ENCODE measurements at places on chromosomes 12 and 14. TPM values are rescaled to one million over a fixed set of nuclear protein-coding genes. Genes with fewer than 3 reads are reported as not detected.

DNA sequence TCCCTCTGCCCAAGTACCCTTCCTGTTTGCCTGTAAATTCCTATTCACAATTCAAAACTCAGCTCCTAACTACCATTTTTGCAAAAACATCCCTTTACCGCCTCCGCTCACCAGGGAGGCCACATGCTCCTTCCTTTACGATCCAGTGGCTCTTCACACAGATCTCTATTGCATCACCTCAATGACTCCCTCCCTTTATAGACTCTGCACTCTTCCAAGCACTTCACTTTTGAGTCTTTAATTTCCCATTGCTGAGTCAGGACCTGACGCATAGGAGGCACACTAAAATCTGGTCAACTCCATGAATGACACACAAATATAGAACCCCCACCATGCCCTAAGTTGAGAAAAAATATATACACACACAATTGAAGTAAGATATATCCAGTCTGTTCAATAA lies 45.9 kb downstream of the PPP1R13B start:
- no peak overlapping the region for H3K27ac ChIP-seq
- H3K4me3 ChIP-seq, result no peak overlapping the region
- DNase-seq, result no peak

The ZBTB42 gene
- 5.8 TPM for total RNA-seq

DNA sequence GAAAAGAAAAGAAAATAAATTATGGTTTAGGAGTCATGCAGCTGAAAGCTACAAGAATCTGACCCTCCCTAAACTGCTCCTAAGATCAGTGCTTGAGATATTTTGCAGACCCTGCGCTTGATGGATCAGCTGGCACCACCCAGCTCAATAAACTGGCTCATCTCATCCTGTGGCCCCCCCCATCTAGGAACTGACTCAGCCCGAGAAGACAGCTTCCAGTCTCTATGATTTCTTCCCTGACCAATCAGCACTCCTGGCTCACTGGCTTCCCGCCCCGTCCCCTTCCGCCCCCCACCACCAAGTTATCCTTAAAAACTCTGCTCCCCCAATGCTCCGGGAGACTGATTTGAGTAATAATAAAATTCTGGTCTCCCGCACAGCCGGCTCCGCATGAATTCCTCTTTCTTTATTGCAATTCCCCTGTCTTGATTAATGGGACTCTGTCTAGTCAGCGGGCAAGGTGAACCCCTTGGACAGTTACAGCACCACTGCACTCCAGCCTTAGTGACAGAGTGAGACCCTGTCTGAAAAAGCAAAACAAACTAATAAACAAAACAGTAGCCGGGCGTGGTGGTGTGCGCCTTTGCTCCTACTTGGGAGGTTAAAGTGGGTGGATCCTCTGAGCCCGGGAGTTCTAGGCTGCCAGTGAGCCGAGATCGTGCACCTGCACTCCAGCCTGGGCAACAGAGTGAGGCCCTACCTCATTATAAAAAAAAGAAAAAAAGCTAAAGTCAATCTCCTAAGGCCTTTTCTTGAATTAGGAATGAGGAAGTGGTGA lies 24.5 kb upstream of the SPTLC2 start:
- no peak overlapping the region for H3K27ac ChIP-seq
- no peaks in the 10 kb centered on the region for H3K36me3 ChIP-seq
- H3K27me3 ChIP-seq, result no peaks in the 10 kb centered on the region
- H3K4me3 ChIP-seq, result no peak overlapping the region
- DNase-seq, result no peak

- H3K27me3 ChIP-seq, result no peaks in the 10 kb centered on the region
- peaks cover 3% of the 10 kb centered on the region for H3K36me3 ChIP-seq
- DNase-seq, result no peak
- no peak overlapping the region for H3K4me3 ChIP-seq
Measured at GRCh38 chr12:98635657-98636323, 8.8 kb downstream of the IKBIP start.

The ARHGEF40 gene
- total RNA-seq, result 96.2 TPM

GRCh38 chr14:77032844-77033621 lies 4.5 kb upstream of the IRF2BPL start:
- no peaks in the 10 kb centered on the region for H3K27me3 ChIP-seq
- peak overlapping the region; percentile 98 for H3K27ac ChIP-seq
- peak overlapping the region; percentile 71 for H3K4me3 ChIP-seq
- peak; percentile 70 for DNase-seq
- H3K4me1 ChIP-seq, result peaks cover 86% of the 10 kb centered on the region

DNA sequence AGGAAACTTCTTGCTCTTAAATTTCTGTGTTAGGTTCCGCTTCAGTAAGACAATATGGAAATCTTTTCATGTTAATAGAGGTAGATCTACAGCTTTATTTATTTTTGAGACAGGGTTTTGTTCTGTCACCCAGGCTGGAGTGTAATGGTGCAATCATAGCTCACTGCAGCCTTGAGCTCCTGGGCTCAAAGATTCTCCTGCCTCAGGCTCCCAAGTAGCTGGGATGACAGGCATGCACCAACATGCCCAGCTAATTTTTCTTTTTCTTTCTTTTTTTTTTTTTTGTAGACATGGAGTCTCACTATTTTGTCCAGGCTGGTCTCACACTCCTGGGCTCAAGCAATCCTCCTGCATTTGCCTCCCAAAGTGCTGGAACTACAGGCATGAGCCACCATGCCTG lies 70.1 kb downstream of the DAO start:
- H3K4me1 ChIP-seq, result no peaks in the 10 kb centered on the region
- peaks cover 5% of the 10 kb centered on the region for H3K27me3 ChIP-seq
- H3K4me3 ChIP-seq, result no peak overlapping the region
- H3K27ac ChIP-seq, result no peak overlapping the region

- H3K4me1 ChIP-seq, result no peaks in the 10 kb centered on the region
- no peaks in the 10 kb centered on the region for H3K36me3 ChIP-seq
- H3K27me3 ChIP-seq, result peaks cover 5% of the 10 kb centered on the region
- no peak overlapping the region for H3K27ac ChIP-seq
- no peak overlapping the region for H3K4me3 ChIP-seq
- no peak for DNase-seq
Measured at GRCh38 chr12:87025976-87026375, 769.8 kb upstream of the MGAT4C start.

- H3K27ac ChIP-seq, result no peak overlapping the region
- H3K36me3 ChIP-seq, result peaks cover 33% of the 10 kb centered on the region
- DNase-seq, result no peak
- no peaks in the 10 kb centered on the region for H3K4me1 ChIP-seq
- no peaks in the 10 kb centered on the region for H3K27me3 ChIP-seq
Measured at GRCh38 chr12:7101694-7102131, 7.3 kb downstream of the C1RL start.

DNA sequence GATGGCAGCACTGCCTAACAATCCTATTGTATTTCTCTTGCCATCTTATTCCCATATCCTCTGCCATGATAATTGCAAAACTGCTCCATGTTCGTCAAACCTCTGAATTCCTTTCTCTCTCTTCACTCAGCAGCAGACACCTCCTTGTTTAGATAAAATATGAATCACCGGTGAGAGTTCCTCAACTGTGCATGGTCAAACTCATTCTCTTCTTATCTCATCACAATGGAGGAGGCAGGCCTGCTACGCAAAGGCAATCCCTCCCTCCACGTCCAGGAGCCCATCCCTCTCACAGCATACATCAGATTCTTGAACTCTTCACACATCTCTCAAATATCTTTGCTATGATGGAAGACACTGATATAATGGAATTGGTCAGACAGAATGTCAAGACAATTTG lies 90.1 kb upstream of the DAAM1 start:
- H3K36me3 ChIP-seq, result no peaks in the 10 kb centered on the region
- H3K27me3 ChIP-seq, result no peaks in the 10 kb centered on the region
- H3K4me3 ChIP-seq, result no peak overlapping the region
- no peak for DNase-seq

The GSC gene
- 4.4 TPM for total RNA-seq

The ZDHHC22 gene
- not detected for total RNA-seq

DNA sequence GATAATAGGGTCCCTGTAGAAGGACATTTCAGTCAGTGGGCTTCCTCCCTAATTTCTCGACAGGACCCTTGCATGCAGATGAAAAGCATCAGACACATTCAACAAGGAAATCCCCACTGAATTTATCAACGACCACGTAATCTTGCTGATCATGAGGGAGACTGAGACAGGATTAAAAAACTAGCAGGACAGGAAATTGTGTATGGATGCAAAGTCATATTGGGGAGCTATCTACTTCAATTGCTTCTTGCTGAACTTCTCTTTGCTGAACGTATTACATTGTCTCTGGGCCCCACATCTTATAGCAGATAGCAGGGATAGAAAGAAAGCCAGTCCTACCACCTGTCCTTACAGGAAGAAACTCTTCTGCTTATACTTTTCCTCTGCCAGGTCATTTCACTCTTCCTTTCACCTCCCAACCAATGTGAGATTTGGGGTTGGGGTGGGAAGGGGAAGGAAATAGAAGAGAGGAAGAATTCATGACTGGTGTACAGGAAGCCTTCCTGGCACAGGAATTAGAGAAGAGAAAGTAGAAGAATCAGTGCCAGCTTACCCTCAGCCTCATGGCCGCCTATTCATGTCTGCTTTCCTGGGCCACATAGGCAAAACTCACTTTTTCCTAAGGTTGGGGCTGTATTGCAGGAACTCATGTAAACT lies 333.3 kb downstream of the ZFP36L1 start:
- peaks cover 14% of the 10 kb centered on the region for H3K36me3 ChIP-seq
- no peak overlapping the region for H3K4me3 ChIP-seq
- H3K4me1 ChIP-seq, result peaks cover 26% of the 10 kb centered on the region
- H3K27me3 ChIP-seq, result no peaks in the 10 kb centered on the region
- peak overlapping the region; percentile 92 for H3K27ac ChIP-seq

- H3K4me1 ChIP-seq, result peaks cover 1% of the 10 kb centered on the region
- H3K27ac ChIP-seq, result no peak overlapping the region
- DNase-seq, result no peak
- no peak overlapping the region for H3K4me3 ChIP-seq
- H3K27me3 ChIP-seq, result no peaks in the 10 kb centered on the region
- H3K36me3 ChIP-seq, result no peaks in the 10 kb centered on the region
Measured at GRCh38 chr12:93943780-93944179, 204.6 kb upstream of the PLXNC1 start.

The CLEC14A gene
- not detected for total RNA-seq

DNA sequence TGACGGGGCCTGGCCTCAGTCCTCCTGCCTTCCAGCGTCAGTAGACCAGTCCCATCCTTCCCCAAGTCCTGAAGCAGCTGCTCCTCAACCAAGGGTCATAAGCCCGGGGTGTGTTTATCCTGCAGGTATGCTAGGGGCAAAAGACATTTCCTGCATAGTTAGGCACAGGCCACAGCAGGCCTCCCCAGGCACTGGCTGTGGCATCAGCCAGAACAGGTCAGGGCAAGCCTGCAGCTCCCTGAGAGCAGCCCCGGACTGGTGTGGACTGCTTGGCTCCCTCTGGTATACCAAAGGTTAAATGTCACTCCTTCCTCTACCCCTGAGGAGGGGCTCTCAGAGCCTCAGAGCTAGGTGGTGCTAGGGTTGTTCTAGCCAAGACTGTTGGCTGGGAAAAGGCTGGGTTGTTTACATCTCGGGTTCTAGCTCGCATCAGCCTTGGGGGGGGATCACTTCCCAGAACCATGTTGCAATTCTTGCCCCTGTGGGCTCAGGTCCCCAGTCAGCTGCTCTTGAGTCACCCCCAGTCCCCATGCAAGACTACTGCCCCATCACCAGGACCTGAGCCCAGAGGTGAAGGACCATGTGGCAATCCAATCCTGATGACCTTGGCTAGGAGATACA lies 2.9 kb downstream of the MMP14 start:
- H3K27ac ChIP-seq, result peak overlapping the region; percentile 98
- H3K36me3 ChIP-seq, result peaks cover 23% of the 10 kb centered on the region
- H3K27me3 ChIP-seq, result no peaks in the 10 kb centered on the region
- H3K4me3 ChIP-seq, result peak overlapping the region; percentile 98
- peaks cover 34% of the 10 kb centered on the region for H3K4me1 ChIP-seq

The HOXC4 gene
- total RNA-seq, result 69.4 TPM

The MGP gene
- 221 TPM for total RNA-seq

DNA sequence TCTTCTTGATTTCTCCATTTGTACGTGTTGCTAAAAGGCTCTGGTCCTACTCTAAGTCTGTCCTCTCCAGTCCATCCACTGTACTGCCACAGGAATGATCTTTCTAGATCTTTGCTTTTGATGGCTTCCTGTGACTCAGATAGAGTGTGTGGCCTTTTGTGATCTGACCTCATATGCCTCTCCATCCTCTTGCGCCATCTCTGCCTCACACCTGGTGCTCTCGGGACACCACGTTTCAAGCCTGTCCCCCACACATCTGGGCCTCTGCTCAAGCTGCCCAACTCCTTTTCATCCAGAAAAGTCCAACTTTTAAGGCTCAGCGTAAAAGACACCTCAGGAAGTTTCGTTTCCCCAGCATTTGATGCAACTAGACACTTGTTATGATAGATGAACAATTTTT lies 39.0 kb downstream of the DCAF4 start:
- H3K4me1 ChIP-seq, result no peaks in the 10 kb centered on the region
- H3K27me3 ChIP-seq, result peaks cover 3% of the 10 kb centered on the region
- H3K4me3 ChIP-seq, result no peak overlapping the region
- H3K36me3 ChIP-seq, result peaks cover 37% of the 10 kb centered on the region
- no peak for DNase-seq

The OR4Q2 gene
- total RNA-seq, result not detected

- peaks cover 12% of the 10 kb centered on the region for H3K4me1 ChIP-seq
- no peaks in the 10 kb centered on the region for H3K36me3 ChIP-seq
- no peak for DNase-seq
- no peak overlapping the region for H3K4me3 ChIP-seq
Measured at GRCh38 chr12:87155621-87156020, 873.6 kb downstream of the C12orf50 start.

The TBC1D30 gene
- 2.8 TPM for total RNA-seq

DNA sequence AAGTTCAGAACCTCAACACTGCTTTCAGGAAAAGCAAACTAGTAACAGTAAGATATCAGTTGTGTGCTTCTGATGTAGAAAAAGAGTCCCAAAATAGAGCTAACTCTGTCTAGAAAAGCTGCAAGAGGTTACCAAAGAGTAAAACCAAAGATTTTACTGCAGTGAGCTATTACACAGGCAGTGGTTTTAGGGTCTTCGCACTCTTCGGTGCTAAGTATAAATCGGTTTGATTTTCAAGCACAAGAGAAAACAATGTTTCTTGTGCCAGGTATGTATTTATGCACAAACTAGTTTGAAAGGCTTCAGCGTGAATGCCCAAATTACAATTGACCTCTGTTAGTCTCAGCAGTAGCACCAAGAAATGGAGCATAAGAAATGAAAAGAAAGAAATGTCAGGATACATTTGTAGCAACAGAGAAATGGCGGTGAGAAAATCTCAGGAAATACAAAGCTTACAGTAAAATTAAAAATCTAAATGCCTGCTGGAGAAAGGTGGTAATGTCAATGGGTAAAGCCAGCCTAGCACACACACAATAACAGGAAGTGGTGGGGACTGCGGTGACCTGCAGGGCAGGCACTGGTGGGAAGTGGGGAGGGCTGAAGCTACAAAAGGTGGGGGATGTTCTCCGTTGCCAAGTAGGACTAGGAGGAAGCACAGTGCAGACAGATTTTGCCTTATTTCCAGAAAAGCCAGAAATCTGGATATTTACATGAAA lies 18.0 kb upstream of the DYRK2 start:
- peaks cover 17% of the 10 kb centered on the region for H3K4me1 ChIP-seq
- no peaks in the 10 kb centered on the region for H3K27me3 ChIP-seq
- no peak for DNase-seq

- H3K27me3 ChIP-seq, result no peaks in the 10 kb centered on the region
- DNase-seq, result no peak
- peak overlapping the region; percentile 23 for H3K27ac ChIP-seq
- peaks cover 14% of the 10 kb centered on the region for H3K36me3 ChIP-seq
- H3K4me1 ChIP-seq, result peaks cover 9% of the 10 kb centered on the region
Measured at GRCh38 chr14:81295958-81296923, 75.5 kb upstream of the GTF2A1 start.

The TAS2R43 gene
- total RNA-seq, result 1.9 TPM

- H3K4me3 ChIP-seq, result no peak overlapping the region
- peaks cover 9% of the 10 kb centered on the region for H3K27me3 ChIP-seq
Measured at GRCh38 chr14:56918849-56919574, 108.7 kb upstream of the OTX2 start.

GRCh38 chr12:45637706-45638105 lies 91.8 kb upstream of the ARID2 start:
- no peaks in the 10 kb centered on the region for H3K36me3 ChIP-seq
- DNase-seq, result no peak
- no peak overlapping the region for H3K4me3 ChIP-seq
- no peak overlapping the region for H3K27ac ChIP-seq

The WNT1 gene
- total RNA-seq, result not detected
